ENCODE measurements at places on chromosomes 1 and 21.

GRCh38 chr1:42960566-42961311 is 2.1 kb upstream of the SLC2A1 start:
- DNase-seq = no peak

GRCh38 chr1:17757426-17757825 is 2.3 kb downstream of the ACTL8 start:
- no peak for DNase-seq

DNA sequence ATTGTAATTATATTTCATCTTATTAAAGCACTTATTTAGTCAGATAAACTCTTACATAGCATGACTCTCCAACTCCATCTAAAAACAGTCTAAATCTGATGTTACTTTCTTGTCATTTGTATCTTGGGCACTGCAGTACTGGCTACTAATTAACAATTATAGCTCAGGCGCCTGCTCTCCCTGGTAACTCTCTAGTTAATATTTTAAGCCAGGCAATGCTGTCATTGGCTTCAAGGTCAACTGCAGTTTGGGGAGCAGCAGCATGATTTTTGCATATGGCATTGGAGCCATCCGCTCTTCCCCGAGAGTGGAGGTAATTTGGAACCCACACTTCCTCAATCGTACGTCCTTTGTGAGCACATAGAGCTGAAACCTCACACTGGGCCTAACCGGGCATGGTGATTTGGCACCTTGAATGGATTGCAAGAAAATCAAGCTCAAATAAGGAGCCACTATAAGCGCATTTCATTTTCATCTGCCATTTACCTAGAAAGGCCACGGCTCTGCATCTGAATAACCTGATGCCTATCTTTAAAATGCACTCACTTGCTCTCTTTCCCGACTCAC is 187.7 kb downstream of the KAZN start:
- no peak for DNase-seq

DNA sequence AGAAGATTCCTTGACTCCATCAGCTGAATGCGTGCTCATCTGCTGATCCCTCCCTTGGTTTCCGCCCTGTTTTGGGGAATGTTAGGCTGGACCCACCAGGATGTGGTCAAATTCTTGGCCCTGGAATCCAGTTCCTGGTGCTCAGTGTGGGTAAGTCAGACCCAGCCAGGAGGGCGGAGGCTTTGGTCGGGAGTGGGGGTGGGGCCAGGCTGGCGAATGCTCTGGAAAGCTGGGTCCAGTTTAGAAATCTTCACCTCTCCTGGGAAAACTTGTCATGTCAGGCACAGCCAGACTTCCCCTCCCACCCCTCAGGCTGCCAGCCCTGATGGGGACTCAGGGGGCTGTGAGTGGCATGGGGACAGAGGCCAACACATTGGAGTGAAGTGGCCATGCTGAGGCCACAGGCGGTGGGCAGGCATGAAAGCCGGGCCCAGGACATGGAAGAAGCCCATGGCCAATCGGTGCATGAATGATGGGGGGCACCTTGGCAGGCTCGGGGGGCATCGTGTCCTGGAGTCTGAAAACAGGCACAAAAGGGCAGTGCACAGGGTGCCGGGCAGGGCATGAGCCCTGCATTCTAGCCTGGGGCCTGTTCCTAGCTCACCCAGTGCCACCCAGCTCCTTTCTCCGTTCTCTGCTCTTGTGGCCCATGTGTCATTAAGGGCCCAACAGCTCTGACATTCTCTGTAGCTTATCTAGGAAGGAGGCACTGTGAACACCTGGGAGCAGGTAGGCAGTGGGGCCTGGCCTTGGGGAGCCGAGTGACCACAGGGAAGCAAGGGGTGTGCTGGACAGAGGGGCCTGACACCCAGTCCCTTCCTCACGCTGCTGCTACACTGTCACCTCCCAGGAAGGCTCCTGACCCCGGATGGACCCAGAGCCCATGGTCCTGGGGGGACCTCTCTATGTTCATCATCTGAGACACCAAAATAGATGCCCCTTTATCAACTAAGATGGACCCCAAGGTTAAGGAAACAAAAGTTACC is 14.6 kb upstream of the PADI1 start:
- DNase-seq = peak; percentile 87

DNA sequence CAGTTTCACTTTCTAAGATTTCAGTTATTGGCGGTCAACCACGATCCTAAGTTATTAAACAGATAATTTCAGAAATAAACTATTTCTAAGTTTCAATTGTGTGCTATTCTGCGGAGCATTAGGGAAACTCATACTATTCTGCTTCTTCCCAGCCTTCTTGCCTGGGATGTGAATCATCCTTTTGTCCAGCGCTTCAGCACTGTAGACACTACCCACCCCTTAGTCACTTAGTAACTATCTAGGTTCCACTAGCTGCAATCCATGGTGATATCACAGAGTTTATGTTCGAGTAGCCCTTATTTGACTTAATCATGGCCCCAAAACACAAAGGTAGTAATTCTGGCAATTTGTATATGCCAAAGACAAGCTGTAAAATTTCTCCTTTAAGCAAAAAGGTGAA is 279.9 kb upstream of the ADAMTS5 start:
- DNase-seq = no peak

GRCh38 chr1:204524986-204525385 is 8.8 kb downstream of the MDM4 start:
- DNase-seq = no peak

DNA sequence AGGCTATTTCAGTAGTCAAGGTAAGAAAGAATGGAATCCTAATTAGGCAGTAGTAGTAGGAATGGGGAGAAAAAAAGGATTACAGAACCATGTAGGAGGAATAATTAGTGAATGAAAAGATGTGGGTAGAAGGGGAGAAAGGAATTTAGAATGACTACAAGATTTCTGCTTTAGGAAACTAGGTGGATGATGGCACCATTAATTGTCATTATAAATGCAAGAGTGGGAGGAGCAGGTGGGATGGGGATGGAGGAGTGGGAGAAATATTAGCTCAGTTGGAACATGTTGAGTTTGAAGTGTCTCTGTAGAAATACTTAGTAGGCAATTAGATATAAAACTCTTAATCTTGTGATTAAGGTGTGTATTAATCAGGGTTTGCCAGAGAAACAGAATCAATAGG is 50.0 kb upstream of the C21orf91 start:
- no peak for DNase-seq

DNA sequence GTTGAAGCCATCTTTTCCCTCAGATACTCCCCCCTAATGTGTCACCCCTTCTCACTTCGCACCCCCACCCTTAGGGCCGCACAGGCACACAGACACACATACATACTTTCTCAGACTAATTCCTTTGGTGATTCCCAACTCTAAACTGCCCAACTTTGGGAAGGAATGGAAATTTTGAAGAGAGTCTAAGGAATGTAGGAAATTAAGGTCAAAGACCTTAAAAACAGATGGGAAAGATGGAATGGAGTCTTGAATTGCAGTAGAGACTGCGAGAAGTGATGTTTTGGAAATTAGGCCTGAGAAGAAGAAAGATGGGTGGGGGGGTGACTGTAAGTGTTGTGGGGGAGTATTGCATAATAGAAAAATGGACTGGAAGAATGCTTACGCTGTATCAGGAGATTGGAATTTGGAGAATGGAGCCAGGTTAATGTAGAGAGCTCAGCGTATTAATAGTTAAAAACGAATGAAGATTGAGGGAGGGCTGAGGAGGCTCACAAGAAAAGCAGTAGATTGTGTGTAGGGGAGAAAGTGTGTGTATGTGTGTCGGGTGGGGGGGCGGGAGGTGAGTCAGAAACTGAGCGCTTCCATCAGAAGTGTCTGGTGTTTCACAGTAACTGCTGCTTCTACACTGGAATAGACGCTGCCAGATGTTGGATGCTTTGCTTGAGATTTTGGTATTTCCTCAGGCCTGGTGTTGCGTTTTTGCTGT is 1.7 kb downstream of the PIP5K1A start:
- peak; percentile 47 for DNase-seq
